ENCODE measurements at places on chromosomes 1 and 21.
A peak's percentile ranks its signal among the peaks of the same experiment; 100 is the strongest.

DNA sequence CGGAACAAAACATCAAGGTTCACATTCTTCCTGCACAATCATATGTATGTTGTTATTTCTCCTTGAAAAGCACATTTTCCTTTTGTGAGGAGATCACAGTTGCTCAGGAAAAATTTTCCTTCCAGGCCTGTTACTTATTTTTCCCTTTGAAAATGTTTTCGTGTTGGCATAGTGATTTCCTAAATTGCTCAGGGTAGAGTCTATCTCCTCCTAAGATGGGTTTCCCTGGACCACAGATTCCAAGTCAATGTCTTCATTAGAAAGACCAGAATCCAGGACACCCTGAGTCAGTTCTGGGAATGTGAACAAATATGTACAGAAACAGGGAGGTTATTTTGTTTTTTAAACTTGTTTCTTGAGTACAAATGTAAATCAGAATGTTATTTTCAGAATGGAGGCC is 94.3 kb upstream of the C1orf105 start:
- DNase-seq: no peak

- DNase-seq: no peak
Observed at GRCh38 chr1:232715154-232715553, 85.2 kb upstream of the SIPA1L2 start.

- no peak for DNase-seq
Observed at GRCh38 chr21:34558166-34558565, 46.2 kb upstream of the KCNE1 start.

DNA sequence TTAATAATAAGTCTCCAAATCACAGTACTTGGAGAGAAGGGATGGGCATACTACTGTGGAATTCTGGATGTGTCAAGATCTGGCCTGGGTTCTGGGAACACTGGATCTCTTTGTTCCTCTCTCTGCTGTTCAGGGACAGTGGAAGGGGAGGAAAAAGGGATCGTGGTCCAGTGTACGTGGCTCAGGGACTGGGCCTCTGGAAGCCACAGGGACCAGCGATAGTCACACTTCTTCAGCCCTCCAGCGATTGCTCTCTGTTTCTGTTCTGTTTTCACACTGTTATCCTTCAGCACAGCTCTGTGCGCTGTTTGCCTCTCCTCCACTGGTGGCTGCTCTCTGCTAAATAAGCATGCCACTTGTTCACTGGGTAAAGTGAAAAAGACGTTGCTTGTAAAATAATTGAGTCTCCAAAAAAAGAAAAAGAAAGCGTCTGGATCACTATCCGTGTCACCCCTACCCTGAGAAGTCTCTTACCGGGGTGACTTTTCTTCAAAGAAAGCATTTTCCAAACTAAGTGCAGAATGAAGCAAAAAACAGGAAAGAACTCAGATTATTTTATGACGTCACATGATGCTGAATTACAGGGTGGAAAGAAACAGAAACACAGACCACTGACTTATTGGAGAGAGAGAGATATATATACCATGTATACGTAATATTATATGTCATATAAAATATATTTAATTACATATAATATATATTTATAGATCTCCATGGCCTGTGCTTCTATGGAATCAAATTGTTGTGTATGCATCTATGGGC is 279.4 kb downstream of the RGS7 start:
- no peak for DNase-seq

DNA sequence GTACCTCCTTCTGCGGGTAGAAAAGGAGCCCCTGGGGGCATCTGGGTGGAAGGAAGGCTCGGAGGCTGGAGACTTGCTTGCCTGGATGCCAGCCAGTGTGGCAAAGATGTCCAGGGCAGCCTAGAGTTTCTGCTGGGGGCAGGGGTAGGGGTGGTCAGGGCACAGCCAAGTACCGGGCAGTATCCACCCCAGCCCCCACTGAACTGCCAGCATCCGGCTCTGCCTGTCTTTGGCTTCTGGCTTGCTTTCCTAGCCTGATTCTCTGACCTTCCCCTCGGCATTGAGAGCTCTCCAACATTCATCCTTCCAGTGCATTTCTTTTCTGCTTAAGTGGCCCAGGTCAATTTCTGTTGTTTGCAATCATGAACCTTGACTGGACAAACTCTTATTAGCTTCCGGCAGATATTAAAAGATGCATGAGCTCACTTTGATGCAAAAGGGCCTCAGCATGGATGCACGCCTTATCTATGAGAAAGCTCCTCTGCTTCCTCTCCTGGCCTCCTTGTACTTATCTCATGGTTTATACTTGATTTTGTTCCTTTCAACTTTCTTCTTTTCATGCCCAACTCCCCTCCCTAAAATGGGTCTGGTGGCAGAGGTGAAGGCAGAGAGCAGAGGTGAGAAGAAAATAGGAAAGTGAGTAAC is 116.9 kb downstream of the HLCS start:
- no peak for DNase-seq

DNA sequence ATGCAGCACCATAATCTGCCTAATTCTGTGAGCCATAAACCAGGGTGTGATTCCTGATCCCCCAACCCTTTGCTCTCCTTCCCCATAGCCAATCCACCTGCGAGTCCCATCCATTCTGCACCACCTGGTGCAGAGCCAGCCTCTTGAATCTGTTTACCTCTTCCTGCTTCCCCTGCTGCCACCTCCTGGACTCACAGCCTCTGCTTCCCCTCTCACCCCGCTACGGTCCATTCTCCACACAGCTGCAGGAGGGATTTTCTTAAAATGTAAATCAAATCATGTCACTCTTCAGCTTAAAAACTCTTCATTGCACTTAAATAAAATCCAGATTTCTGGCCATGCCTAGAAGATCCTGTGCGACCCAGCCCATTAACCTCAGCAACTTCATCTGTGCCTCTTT is 186.7 kb downstream of the FOXD2 start:
- DNase-seq: no peak

DNA sequence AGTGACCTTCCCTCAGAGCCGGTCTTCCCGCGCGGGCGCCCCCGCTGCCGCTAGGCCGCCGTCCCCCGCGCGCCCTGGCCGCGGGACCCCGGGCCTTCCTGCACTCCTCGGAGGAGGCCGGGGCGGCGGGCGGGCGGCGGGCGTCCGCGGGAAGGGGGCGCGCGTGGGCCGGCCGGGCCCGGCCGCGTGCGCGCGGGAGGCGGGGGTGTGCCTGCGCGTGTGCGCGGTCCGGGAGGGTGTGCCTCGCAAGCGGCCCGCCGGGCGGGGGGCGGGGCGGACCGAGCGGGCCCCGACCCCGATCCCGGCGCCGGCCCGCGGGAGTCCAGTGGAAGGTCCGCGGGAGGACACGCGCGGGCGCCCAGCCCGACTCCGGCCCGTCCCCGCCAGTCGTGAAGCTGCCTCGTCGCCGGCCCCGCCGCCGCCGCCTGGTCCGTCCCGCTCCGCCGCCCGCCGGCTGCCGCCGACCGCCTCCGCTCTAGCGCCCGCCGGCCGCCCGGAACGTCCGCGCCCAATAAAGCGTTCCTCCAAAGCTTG is 438 bp downstream of the MRPS6 start:
- no peak for DNase-seq

DNA sequence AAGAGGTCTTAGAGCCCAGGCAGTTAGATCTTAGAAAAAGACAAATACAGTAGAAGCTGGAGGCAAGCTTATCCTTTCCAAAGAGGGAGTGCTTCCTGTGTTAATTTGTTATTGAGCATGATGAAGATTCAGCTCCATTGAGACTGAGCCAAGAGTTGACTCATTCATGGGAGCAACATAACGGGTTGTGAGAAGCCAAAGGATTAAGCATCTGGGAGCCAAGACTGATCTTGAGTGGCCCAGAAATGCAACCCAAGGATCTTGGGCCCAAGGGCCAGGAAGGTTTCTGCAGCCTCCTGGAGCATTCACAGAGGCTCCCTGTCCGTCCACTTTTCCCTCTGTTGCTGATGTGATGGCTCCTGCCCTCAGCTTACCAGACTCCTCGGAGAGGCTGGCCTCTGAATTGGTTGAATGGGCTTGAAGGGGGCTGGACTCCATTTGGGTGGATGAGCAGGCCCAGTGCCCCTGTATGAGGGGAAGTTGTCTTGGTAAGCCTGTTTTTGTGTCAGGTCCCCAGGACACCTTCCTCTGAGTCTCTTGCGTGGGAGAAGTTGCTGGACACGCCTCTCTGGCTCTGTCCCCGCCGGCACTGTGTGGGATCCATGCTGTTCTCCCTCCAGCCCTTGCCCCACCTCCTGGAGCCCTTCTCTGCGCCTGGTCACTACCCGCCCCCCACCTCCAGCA is 42.4 kb downstream of the PDE9A start:
- no peak for DNase-seq

DNA sequence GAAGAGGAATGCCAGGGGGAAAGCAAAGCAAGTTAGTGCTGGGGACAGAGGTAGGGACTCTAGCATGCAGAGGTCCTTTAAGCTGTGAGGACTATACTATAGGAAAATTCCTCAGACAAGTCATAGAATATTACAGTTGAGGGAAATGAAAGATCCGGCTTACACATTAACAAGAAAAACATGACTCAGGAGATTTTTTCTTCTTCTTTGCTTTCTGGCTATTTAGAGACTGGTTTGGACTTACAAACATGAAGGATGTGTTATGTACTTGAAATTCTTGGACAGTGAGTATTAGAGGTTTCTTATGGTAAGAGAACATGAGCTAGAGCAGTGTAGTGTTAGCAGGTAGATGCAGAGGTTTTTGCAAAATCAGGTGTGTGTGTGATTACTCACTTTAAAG is 24.9 kb downstream of the USP25 start:
- no peak for DNase-seq

DNA sequence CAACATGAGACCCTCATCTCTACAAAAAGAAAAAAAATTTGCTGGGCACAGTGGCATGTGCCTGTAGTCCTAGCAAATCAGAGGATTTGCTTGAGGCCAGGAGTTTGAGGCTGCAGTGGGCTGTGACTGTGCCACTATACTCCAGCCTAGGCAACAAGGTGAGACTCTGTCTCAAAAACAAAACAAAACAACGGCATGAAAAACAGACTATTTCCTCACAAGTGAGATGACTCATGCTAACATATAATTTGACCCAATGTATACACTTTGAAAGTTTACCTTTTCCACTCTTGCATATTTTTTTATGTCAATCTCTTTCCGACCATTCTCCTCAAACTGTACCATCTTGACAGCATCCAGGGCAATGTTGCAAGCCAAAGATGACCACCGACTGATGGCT is 17.5 kb downstream of the CCT3 start:
- DNase-seq: no peak

DNA sequence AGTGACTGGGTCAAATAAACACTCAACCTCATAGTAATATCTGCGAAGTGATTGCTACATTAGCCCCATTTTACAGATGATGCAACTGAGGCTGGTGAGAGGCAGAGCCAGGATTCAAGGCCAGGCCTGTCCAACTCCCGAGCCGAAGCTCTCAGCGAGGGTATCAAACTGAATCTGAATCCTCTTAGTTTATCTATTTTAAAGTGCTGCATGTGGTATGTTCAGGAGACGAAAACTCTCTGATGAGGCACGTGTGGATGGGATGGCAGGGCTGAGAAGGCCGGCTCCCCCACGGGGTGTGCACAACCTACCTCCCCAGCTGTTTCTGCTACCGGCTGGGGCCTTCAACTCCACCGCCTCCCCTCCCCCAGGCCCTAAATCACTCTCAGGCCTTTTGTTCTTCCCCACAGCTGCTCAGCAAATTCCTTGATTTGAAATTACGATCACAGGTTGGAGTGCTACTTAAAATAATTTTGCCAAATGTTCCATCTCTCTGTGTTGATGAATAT is 171.8 kb downstream of the TOMM20 start:
- DNase-seq: no peak

GRCh38 chr1:158422212-158422611 is 3.8 kb downstream of the OR10K2 start:
- peak; percentile 54 for DNase-seq

DNA sequence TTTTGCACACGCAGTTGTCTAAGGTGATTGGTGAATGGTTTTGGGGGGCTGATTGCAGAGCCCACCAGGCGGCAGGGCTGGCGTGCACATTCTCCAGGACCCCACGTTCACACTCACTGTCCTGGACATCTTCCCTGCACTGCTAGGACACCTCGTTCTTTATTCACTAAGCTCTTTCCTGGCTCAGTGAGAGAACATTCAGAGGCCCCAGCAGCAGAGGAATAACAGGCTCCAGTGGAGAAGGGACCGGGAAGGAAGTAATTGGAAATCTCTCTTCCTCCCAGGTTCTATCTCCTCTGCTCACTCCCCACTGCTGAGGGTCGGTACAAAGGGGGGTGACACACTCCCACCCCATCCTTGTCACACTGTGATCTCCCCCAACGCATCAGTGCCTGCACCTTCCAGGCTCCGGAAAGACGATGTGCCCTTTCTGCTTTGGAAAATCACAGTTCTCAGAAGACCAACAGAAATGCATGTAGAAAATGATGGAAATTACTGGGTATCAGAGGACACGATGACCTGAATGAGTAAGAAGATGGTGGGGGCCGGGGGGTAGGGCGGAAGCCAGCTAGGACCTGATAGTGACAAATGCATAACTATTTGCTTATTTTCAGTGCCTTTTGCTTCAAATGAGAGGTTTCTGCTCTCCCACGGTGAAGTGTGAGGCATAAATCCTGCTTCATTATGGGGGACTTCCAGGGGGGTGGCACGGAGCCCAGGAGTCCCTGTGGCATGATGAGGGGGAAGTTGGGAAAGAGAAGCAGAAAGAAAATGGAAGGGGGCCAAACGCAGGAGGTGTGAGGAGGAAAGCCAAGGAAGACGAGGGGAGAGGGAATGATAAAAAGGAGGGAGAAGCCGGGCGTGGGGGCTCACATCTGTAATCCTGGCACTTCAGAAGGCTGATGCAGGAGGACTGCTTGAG is 25.2 kb upstream of the KIF26B start:
- no peak for DNase-seq

- DNase-seq: no peak
Observed at GRCh38 chr1:42290130-42290529, 44.9 kb downstream of the FOXJ3 start.

DNA sequence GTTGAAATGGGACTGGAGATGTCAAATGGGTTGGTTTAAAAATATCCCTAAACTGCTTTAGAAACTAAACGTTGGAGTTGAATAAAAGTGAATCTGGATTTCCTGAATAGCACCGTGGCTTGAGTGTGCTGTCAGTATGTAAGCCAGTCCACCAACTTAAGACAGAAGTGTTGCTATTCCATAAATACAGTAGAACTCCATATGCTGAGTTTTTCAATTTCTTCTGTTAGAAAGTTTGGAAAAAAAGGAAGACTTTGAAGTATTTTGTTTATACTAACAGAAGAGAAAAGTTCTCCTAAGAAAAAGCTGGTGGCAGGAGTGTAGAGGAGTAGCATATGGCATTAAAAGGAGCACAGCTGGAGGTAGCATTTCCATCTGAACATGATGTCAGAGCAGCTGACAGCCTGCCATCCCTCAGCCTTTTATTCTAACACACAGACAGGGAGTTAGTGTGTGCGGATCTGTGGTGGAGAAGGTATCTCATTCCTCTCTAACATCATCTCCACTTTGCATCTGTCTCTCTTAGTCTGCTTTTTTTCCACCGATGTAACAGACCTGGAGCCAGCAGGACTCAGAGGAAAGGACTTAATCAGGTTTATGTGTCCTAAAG is at the start of gene ZBTB18:
Gene ZBTB18 (plus strand): TSS at position 449 of the 610 bp plus-strand sequence. CDS start 149 bp downstream, at position 598.
- no peak for DNase-seq

GRCh38 chr1:93016171-93016570 is 54.9 kb upstream of the DIPK1A start:
- no peak for DNase-seq
